A673 (cell line): ENCODE measurements at places on chromosomes 5 and 9. TPM values are rescaled to one million over a fixed set of nuclear protein-coding genes. Genes with fewer than 3 reads are reported as not detected.
A peak's percentile ranks its signal among the peaks of the same experiment; 100 is the strongest.

SOWAHA gene
- not detected in 2 replicates for total RNA-seq

DNA sequence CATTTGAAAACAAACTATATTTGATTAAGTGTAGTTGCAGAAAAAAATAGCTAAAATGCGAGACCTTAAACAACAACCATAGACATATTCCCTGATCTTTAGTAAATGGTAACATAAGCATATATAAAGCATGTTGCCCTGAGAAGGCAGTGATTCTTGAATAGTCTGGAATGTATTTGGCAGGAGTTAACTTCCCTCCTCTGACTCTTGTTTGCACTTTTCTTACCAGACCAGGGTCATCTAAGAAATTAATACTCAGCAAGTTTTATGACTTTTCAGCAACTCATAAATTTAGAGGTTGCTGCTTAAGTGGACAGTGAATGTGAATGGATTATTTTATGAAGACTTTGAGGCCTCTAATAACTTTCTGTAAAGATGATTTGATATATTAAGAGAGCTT, 55.3 kb upstream of the NUDT12 start:
- no peak for DNase-seq

DNA sequence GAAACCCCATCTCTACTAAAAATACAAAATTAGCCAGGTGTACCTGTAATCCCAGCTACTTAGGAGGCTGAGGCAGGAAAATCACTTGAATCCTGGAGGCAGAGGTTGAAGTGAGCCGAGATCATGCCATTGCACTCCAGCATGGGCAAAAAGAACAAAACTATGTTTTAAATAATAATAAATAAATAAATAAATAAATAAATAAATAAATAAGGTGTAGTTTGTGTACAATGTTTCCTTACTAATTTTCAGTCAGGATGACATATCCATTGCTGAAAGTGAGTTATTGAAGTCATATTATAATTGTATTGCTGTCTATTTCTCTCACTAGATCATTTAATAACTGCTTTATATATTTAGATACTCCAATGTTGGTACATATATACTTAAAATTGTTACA, 581.5 kb upstream of the DAB2 start:
- DNase-seq: no peak

GRCh38 chr9:84499969-84500582, 159.5 kb upstream of the SLC28A3 start:
- no peak for DNase-seq

DNA sequence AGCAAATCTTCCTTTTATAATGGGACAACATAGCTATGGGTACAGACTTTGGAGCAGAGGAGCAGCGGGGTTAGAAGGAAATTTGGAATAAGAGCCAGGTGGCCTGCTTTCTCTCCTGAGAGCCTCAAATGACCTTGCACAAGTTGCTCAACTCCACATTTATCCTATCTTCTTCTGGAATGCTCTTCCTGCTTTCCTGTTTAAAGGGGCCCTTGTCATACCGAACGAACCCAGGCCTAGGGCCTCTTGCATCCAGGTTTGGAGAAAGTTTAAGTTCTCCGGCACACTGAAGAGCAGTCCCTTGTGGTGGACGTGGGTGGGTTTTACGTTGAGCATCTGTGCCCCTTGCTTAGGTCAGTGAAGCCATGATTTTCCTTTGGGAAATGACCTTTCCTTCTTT, 197.9 kb upstream of the NR3C1 start:
- no peak for DNase-seq

DNA sequence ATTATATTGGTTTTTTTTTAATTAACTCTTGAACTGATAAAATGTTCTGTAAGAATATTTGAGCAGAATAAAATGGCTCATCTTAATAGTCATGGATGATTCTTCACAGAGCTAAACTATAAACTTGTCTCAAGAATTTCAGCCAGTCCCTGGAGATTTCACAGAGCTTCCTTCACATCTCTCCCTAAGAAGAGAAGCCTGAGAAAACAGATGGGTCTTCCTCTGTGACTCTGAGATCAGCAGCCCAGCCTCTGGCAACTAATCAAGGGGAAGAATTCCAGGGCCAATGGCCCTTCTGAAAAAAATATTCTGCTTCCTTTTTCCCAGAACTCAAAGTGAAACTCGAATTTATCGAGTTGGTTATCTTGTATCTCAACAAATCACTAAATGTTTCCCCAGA, 122.2 kb upstream of the ITGA1 start:
- peak; percentile 30 for DNase-seq

DNA sequence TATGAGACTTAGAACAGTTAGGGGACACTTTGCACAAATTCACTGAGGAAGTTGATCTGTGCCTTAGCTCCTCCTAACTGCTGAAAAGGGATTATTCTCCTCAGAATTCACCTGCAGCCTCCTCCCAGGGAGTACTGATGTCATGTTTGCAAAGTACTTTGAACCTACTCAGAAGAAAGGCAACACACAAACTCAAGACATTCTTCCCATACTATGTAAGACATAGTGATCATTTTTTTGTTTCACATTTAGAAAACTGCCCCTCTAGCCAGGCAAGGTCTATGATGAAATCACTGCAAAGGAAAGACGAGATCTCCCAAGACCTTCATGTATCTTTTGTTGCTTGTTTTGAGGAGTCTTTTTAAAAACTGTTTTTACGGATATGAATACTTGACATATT, 10.6 kb upstream of the VLDLR start:
- DNase-seq: no peak

DNA sequence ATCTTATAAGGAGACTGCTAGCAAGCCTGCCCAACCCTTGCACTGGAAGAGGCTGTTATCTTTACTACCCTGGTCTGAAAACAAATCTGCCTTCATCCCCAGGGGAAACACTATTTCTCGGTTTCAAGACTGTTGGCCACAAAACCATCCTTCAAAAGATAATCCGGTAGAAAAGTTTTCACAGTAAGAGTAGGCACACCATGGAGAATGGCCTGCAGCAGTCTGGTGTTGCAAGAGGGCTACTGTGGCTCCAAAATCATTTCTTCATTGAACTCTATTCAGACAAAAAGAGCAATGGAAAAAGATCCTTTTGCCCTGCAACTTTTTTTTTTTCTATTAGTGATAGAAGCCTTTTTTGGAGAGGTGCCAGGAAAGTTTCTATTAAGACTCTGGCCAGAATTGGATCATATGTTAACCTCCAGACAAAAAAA, 163.9 kb downstream of the ARHGEF28 start:
- DNase-seq: peak; percentile 24

DNA sequence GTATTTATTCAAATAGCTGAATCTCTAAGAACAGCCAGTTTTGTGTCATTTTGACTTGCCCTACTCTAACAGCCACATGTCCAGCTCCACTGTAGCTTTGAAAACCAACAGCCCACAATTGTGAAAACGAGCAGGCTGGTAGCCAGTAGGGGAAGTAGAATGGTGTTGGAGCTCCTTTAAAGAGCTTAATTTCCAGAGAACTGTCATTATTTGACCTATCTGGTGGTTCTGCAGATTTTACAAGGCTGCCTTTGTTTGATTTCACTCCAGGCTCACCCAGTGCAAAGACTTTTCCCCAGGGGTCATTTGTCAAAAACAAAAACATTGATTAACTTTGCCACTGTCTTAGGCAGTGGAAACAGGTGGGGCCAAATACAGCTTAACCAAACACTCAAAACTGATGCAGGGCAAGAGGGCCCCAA, 3.2 kb upstream of the PJA2 start:
- no peak for DNase-seq

GRCh38 chr5:53448851-53449250, 31.6 kb upstream of the FST start:
- no peak for DNase-seq

- no peak for DNase-seq
These were observed 167.6 kb upstream of the FSTL4 start for GRCh38 chr5:133779828-133780475.

GNA14 gene
- total RNA-seq: 2.7 and 3.8 TPM in 2 replicates

ZNF483 gene
- total RNA-seq: 3.4 and 4.4 TPM in 2 replicates

DNA sequence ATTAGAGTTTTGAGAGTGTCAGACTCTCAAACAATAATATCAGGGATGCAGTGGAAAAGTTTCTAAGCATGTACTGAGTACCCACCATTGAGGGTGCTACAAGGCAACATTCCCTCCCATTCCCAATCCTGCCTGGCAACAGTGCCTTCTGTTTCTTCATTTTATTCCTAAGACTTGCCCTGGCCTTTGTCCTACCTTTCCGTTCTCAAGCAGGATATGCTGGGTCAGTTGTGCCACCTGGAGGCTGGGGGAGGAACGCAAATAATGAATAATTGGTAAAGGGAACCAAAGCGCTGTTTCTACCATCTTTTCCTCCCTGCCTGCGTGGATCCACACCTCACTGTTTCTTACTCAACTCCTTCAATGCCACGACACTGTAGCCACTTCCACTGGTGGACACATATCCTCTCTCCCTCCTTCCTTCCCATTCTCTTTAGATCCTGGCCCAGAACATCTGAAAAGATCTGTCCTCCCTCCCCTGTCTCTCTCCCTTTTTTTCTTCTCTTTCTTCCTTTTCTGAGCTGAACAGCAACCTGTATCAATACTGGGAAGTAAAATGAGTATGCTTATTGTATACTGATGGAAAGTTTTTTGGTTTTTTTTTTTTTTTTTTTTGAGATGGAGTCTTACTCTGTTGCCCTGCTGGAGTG, 149.5 kb downstream of the C9orf152 start:
- peak; percentile 65 for DNase-seq

KIF12 gene
- not detected in 2 replicates for total RNA-seq

DNA sequence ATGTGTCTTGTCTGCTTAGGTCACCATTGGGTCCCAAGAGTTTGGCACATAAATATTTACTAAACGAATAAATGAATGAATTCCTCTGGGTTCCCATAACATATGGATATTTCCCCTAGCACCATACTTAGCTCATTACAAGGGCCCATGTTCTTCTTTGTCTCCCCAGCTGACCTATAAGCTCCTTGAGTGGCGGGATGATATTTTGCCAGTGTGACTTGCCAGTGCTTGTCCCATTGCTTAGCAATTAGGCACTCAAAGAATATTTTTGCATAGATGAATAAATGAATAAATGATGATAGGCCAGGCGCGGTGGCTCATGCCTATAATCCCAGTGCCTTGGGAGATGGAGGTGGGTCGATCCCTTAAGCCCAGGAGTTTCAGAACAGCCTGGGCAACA, 16.9 kb upstream of the CTNNA1 start:
- DNase-seq: no peak

CARTPT gene
- not detected in 2 replicates for total RNA-seq

DNA sequence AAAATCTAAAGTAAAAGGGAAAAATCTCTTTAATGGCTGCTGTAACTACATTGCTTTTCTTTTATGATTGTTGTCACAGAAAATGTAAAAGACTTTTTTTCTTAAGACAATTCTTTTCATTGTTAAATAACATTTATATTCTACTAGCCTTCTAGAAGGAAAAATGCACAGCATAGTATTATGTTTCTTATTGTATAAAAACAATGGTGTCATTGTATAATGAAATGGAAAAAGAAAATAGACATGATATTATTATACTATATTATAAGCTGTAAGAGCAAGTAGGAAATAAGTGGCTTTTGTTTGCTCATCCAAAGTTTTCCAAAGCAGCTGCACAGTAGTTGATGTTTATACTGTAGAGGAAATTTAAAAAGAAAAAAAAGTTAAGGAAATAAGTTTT, 1021.7 kb downstream of the EFNA5 start:
- DNase-seq: no peak

- DNase-seq: no peak
These were observed 10.1 kb downstream of the SSBP2 start for GRCh38 chr5:81740758-81741157.

GRCh38 chr9:70979966-70980365, 141.5 kb downstream of the TRPM3 start:
- no peak for DNase-seq
